ENCODE measurements at places on chromosomes 4 and X.

DNA sequence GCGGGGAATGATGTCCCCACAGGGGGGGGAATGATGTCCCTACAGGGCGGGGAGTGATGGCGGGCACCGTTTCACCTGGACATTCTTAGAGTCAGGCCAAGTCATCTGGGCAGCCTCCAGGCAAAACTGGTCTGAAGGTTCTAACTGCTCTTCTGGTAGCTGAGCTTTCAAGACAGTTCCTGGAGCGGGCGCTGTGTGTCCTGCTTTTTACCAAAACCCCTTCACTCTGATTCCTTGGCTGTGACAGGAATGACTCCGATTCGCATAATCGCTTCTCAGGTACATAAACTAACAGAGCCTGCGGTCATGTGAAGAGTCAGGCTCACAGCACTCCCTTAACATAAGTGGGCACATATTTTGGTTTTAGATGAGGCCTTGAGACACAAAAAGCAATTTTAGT, 836.0 kb downstream of the TRIML1 start:
- DNase-seq = no peak

GRCh38 chrX:57104406-57104805, 16.9 kb downstream of the SPIN2B start:
- no peak for DNase-seq

DNA sequence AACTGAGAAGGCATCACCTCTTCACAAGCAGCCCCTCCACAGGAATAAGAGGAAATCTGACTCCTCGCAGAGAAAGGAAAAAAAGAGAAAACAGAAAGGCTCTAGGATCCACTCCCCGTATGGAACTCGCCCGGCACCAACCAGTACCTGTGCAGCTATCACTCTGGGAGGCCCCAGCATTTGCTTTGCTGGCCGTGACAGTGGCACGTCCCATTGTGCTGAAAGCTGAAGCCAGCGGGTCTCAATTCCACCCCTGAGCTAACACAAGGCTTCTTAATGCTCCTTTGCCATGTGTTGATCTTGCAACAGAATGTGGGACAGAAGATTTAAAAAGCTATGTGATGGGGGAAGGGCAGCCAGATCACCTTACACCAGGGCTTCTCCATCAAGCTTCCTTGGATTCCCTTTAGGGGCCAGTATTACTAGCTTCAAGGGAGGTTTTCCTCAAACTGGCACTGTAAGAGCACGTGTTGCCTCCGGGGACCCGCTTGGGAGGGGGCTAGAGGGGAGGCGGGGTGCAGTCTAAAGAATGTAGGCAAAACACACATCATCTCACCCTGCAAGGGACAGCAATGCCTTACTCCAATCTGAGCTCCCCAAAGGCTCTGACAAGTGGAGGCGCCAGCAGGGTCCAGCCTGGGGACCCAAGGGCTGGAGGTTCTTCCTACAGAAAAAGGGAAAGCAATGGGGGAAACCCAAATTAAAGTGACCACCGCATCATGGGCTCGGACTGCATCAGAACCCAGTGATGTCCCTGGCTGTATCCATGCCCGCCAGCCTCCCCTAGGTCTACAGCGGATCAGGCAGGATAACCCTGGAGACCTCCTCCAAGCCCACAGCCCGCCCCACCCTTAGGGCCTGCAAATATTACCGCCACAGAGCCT, 1.2 kb downstream of the USP46 start:
- no peak for DNase-seq

DNA sequence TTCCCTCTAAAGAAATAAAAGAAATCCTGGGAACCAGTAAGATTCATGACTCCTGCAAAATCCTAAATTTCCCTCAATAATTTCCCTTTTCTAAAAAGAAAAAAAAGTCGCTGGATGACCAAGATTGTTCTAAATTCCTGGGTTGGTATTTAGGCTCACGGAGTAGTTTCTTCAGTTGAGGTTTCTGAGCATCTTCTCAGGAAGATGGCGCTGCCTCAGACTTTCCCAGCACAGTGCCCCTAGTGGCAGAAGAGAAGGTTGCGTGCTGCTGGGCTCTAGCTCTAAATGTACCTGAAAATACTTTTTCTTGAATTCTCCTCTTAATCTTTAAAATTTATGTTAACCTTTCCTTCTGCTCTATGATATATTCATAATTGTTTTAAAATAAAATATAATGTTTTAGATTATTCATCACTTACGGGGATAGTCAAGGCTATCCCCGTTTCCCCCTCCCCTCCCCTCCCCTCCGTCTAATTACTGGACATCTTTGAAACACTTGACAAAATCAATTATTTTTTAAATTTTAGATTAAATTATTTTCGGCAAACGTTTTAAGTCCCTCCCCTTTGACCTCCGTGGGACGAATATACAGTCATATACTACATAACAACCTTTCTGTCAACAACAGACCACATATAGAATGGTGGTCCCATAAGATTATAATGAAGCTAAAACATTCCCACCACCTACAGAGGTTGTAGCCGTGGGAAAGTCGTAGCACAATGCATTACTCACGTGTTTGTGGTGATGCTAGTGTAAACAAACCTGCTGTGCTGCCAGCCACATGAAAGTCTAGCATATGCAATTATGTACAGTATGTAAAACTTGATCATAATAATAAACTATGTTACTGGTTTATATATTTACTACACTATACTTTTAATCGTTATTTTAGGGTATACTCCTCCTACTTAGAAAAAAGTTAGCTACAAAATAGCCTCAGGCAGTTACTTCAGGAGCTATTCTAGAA, 41.0 kb upstream of the GATB start:
- DNase-seq = peak; percentile 31

DNA sequence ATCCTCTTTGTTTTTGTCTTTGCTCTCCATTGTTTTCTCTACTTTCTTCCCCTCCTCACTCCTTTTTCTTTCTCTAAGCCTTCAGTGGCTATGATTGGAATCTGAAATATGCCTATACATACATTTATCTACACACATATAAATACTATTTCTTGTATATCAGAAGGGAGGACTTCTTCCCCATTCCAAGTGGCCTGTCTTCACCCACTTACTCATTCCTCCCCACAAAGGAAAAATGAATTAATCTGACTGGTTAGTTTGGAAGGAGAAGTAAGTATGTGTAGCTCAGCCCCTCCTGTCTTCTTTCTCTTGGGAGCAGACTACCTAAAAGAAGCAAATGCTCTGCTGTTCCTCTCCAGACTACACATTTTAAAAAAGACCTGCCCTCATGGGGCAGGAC, 17.7 kb downstream of the GUCY2F start:
- no peak for DNase-seq

GRCh38 chr4:185196437-185196836, 7.4 kb downstream of the CFAP97 start:
- no peak for DNase-seq

GRCh38 chr4:140906993-140907962, 151.1 kb upstream of the TBC1D9 start:
- DNase-seq = no peak

GRCh38 chr4:177119691-177120090, 190.0 kb upstream of the NEIL3 start:
- no peak for DNase-seq

DNA sequence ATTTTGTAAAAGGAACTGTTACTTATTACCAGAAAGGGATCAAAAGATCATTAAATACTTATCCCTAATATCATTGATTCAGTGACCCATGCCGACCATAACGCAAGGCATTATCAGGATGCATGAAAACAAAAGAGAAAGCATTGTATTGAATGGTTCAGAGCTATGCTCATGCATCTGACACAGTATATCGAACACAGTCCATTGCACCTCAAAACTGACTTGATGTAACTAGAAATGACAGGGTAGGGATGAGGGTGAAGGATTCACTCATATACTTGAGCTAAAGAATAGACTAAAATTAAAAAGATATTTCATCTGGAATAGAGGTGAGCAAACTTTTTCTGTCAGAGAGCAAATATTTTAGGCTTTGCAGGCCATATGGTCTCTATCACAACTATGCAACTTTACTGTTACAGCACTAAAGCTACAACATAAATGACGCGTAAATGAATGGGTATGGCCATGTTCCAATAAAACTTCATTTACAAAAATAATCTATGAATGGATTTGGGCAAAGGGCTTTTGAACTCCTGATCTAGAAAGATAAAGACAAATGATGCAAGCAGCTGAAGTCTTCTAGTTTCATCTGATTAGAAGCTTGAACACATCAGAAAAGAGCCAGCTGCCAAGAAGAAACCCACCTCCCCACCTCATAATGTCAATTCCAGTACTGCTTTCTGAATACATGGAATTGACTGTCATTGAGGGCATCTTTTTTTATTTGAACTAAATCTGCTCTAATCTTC, 12.9 kb upstream of the SPP1 start:
- DNase-seq = no peak

DNA sequence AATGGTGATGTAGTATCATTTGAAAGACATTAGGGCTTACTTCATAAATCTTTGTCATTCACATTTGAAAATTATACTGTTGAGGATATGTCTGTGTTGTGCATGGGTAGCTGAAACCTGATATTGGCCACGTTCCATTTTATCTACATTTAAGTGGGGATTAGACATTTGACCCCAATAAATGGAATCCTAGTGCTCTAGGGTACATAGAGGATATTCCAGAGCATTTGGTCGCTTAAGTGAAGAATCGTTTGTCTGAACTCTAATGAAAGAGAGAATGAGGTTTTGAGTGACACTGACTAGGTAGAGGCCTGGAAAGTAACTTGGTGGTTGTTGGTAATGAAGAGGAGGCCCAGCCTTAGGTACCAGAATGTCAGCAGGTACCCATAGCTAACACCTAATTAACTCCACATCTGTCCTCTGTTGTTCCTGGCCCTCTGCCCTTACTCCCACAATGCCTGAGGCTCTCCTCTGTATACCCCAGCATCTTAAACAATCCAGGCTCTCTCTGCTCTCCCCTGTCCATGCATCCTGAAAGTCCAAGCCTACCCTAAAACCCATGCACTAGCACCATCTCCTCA, 299.5 kb upstream of the KLF3 start:
- DNase-seq = no peak

DNA sequence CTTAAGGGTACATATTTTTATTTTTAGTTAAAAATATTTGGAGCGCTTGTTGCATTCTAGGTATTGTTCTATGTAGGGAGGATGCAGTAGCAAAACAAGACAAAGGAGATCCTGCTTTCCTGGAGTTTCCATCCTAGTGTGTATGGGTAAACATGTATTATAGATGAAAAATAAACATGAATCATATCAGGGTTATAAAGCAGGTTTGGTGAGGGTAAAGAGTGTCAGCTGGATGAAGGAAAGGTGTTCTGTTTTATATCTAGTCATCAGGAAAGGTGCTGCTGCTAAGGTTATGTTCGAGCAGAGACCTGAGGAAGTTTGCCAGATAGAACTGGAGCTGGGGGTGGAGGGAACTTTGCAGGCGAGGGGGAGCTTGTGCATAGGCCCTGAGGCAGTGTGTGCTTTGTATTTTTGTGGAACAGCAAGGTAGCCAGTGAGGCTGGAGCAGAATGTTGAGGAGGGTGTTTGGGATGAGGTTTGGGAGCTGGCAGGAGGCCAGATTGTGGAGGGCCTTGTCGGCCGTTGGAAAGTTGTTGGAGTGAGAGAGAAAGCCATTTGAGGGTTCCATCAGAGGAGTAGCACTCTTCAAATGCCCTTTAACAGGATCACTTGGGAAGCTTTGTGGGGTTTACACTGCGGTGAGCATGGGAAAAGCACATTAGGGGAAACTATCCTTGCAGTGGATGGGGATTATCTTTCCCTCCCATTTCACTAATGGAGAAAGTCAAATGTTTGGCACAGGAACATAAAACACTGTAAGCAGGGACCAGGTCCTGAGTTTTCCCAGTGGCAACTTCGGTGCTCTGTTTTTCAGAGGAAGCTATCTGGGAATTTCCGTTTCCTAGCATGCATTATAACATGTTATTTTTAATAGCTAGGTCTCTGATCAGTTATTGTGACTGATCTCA, 35.9 kb downstream of the AFF1 start:
- no peak for DNase-seq

GRCh38 chr4:72886602-72887001, 182.9 kb downstream of the COX18 start:
- no peak for DNase-seq

- DNase-seq = no peak
Observed at GRCh38 chrX:2474280-2474962, 26.4 kb downstream of the DHRSX start.
